T-helper 9 cell (primary cell): ENCODE measurements at places on chromosomes 3 and 15.
A peak's percentile ranks its signal among the peaks of the same experiment; 100 is the strongest.

- no peak for DNase-seq
Observed at GRCh38 chr15:36961956-36962355, 138.4 kb downstream of the MEIS2 start.

GRCh38 chr15:68124700-68125099, 70.6 kb downstream of the PIAS1 start:
- DNase-seq = no peak

DNA sequence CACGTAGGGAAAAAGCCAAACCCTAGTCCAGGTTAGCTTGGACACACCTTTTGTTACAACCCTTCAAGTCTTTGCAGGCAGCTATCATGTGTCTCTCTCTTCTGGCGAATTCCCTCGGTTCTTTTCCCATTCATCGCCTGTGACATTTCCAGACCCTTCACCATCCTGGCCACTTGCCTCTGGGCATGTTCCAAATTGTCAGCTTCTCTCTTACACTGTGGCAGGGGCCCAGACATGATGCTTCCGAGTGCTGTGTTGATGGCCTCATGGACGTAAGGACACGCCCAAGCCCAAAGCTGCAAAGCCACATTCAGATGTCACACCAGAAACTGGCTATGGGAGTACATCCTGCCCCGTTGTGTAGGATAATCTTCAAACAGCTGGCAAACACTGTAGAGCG, 58.5 kb downstream of the ISG20 start:
- DNase-seq = no peak

- no peak for DNase-seq
Observed at GRCh38 chr3:46936733-46937250, 39.8 kb downstream of the CCDC12 start.

DNA sequence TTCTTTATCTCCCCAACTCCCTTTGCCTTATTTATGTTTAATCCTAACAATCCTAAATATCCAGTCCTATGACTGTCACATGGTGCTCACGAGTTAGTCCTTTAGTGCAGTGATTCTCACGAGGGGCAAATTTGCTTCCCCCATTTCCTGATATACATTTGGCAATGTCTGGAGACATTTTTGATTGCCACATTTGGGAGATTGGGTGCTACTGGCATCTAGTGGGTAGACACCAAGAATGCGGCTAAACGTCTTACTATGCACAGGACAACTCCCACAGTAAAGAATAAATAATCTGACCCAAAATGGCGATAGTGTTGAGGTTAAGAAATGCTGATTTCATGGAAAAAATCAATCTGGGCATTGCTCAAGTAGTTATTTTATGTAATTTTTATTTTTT, 466.5 kb downstream of the ROBO2 start:
- no peak for DNase-seq

DNA sequence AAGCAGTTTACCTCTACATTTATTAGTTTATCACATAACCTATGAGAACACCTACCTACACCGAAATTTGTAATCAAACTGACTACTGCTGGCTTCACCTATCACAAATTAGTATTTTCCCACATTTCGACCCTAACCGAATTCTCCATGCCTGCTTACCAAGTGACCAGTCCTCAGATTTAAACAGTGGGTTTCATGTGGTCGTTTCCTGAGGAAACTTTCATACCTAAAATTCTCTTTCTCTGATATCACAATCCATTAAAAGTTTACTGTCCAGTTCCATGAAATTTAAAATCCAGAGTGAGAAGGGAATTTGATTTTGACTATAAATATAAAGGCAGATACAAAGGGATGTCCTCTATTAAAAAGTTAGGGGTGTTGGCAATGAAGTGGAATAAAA, 1.9 kb downstream of the PLOD2 start:
- DNase-seq = no peak

GRCh38 chr15:81268881-81269601, 54.9 kb downstream of the STARD5 start:
- DNase-seq = no peak

DNA sequence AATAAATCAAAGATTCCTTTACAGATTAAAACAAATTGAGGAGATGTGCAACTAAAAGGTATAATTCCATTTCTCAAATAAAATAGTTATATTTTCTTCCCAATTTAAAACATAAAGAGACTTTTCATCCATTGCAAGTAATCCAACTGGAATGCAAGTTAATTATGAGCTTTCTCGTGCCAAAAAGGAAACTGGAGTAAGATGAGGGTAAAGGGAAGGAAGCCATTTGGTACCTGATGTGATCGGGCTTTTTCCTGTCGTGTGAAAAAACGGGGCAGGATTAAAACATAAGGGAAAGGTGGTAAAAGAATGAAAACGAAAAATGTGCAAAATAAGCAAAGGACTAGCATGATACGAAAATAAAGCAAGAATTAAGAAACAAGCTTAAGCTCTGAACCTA, 41.8 kb upstream of the XXYLT1 start:
- DNase-seq = no peak

- DNase-seq = no peak
Observed at GRCh38 chr3:41334426-41334825, 135.1 kb downstream of the CTNNB1 start.

- peak; percentile 81 for DNase-seq
Observed at GRCh38 chr3:47802734-47803479, at the start of gene DHX30. Gene DHX30, plus strand, starts transcription at chr3:47803138. Its CDS starts 7,546 bp downstream, at chr3:47810684.

DNA sequence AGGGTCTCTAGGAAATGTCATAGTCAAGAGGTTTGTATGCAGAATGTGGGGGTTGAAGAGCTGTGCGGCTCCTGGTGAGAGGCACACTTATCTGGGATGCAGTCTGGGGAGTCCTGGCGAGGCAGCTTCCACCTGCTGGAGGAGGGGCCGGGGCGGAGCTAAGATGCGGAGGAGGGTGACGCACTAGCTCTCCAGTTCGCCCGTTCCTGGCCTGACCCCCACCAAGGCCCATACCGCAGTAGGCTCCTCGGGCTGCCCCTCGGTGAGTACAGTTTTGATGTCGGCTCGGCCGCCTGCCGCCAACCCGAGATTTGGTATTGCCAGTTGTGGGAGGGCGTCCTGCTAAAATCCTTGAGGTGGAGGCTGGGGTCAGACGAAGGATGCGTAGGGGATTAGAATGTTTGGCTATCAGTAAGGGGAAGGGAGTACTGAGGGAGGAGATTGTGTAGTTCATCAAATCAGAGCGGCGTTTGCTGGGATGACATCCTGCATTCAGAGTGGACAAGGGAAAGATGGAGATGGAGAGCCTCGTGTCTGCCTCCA, at the start of gene SCG5:
TSS of gene SCG5 (plus strand) at position 194 of the 543 bp plus-strand sequence. CDS start 1,883 bp downstream, outside the sequence.
- no peak for DNase-seq

GRCh38 chr3:17802950-17803349, 60.5 kb upstream of the TBC1D5 start:
- DNase-seq = no peak

DNA sequence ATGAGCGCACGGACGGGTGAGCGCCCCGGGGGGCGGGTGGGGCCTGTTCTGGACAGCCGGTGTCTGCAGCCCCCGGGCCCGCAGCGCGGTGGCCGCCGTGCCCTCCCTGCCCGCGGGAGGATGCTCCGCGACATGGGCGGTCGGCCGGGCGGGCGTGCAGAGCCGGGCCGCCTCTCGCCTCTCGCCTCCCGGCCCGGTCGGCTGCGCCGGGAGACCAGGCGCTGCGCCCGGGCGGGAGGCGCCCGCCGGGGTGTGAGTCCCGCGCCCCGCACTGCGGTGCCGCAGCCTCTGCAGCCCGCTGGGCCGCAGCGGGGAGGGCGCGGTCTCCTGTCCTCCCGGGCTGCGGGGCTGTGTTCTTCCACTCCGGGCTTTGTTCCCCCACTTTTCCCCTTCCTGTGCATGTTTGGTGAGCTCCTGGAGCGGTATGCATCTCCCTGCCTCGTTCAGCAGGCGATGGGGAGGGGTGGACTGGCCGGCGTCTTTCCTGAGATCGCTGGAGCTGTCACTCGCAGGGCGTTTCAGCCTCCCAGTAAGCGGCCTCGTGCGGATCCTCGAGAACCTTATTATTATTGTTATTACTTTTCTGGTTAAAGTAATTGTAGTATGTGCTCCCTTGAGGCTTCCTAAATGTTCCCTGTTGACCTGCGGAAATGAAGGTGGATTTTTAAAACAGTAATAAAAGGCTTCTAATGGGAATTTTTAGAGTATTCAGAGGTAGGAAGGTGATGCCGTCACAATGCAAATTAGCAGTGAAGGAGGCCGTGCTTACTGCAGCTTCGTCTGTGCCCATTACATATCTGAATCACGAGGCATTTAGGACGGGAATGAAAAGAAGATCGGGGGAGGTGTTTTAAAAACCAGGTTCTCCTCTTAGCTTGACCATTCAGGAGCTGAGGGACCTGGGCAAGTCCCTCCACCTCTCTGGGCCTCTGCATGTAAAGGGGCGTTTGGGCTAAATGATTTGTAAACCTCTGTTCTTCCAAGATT, 593 bp downstream of the TMOD2 start:
- no peak for DNase-seq

- no peak for DNase-seq
Observed at GRCh38 chr3:28295898-28296490, 52.5 kb upstream of the ZCWPW2 start.

DNA sequence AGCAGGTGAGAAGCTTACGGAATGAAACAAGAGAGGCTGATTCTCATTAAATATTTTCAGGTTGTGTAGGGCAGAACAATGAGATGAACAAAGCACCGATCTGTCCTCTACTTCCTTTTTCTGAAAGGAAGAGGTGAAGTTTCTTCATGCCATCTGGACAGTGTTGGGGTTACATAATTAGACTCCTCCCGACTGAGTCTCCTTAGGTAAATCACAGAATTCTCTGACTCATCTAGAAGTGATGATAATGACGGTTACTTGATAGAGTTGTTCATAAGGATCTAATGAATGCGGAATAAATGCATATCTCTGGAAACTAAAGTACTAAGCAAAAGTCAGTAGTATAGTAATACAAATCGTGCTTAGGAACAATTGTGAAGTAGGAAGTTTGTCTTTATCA, 21.2 kb downstream of the CRTC3 start:
- DNase-seq = no peak

DNA sequence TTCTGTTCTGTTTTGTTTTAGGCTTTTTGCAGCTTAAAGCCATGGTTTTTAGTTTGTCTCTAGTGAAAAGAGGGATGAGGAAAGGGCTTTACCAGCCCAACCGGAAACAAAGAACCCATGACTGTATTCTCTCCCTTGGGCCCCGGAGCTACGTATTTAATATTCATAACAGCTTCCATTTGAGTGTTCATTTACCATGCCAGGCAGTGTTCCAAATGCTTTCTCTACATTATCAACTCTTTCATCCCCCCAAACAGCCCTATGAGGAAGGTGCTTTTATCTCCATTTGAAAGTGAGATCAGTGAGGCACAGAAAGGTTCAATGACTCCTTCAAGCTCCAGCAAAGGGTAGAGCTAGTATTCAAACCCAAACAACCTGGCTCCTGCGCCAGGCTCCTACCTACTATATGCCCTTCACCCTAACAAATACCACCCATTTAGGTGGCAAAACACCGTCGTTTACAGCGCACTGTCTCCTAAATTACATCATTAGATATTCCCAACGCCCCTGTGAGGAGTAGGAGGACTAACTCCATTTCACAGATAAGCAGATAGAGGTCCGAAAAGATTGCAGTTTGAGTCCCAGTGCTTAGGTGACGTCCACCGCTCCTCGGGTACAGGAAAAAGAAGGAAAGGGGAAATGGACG, 27.9 kb downstream of the GTPBP8 start:
- DNase-seq = no peak

- no peak for DNase-seq
Observed at GRCh38 chr3:112687616-112688015, 46.7 kb upstream of the CCDC80 start.

DNA sequence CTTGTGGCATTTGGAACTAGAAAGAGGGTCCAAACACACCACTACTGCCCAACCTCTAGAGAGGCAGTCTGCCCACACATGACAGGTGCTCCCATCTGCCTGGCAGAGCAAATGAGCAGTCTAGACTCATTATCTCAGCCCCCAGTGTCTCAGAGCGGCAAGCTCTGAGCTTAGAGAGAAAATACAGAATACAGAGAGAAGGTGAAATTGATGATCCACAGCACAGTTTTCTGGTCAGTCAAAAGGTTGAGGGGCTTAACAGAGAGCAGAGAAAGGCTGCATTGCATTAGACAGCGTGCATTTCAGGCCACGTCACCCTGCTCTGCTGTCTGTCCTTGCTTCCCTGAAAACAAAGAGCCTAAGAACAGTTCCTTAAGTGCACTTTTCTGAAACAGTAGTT, 135.1 kb downstream of the KCNMB2 start:
- DNase-seq = no peak

DNA sequence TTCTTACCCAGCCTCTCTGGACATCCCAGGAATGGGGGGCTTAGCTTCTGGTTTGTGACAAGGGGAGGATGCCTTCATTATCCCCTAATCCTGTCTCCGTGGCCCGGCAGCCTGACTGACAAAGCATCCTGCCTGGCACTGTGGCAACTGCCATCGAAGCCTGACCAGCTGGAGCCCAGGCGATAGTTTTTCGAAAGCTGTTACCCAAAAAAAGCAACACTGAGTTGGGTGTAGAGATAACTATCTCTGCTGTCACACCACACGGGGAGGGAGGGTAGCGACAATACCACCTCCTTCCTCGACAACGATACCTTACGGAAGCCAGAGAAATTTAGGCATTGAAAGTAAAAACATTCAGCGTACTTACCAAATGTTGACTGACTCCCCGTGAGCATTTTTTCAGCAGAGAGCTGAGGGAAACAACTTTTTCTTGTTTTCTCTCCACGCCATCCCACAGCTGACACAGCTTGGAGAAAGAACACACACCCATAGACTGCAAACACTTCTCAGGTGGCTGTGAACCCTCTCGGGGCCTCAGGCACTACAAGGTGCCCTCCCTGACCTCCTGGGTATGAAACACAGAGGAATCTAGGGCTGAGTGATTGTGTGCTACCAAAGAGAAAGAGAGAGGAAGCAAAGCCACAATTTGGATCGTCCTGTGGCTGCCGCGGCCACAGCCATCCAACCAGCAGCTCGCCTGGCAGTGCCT, 361.9 kb upstream of the ICE2 start:
- peak; percentile 34 for DNase-seq

GRCh38 chr3:171266034-171266739, 194.0 kb downstream of the TNIK start:
- no peak for DNase-seq

- no peak for DNase-seq
Observed at GRCh38 chr3:42807929-42808328, 1.3 kb upstream of the ACKR2 start.

- DNase-seq = no peak
Observed at GRCh38 chr15:76401285-76401684, 64.7 kb downstream of the ISL2 start.

DNA sequence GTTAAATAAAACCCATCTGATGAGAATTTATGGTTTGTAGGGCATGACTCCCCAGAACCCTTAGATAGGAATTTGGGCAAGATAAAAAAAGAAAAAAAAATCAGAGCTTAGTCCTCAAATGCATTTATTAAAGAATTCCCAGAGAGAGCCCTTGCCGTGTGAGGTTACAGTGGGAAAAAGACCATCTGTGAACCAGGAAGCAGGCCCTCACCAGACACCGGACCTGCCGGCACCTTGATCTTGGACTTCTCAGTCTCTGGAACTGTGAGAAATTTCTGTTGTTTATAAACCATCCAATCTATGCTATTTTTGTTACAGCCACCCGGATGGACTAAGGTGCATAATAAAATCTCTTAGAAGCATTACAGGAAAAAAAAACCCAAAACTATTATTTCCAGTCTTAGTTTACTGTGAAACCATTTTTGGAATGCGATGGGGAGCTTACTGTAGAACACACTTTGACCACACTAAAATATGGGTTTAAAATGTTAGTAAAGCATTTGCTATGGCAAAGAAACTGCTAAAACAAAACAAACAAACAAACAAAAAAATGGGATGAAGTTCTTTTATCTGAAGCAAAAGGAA, 72.2 kb downstream of the LEKR1 start:
- DNase-seq = no peak
